ENCODE measurements at places on chromosomes 2 and 18. TPM values are rescaled to one million over a fixed set of nuclear protein-coding genes. Genes with fewer than 3 reads are reported as not detected.

GRCh38 chr2:115389024-115389423, 946.6 kb downstream of the DPP10 start:
- no peak for DNase-seq

- no peak for DNase-seq
Measured at GRCh38 chr2:105294844-105295481, 34.6 kb downstream of the TGFBRAP1 start.

Gene KCNF1
- not detected for total RNA-seq

DNA sequence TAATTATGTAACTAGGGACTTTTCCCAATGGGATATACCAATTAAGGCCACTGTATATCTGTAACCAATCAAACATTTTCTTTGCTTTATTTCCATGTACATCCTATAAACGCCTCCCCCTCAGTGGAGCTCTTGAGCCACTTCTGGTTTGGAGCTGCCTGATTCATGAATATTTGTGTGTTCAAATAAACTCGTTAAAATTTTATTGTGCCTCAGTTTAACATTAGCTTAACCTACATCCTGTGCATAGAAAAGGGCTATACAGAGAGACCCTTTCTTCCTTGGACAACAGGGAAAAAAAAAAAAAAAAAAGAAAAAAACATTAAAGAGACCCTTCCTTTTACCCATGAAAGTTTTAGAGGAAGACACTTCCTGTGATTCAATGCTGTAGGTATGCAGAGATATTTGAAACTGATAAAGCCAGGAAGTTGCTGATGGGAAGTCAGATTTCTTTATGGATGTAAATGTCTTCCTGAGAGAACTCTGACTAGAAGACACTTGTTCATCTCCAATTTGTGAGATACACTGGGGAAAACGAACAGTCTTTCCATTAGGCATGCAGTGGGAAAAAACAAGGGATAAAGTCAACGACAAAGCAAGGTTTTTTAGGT, 614.6 kb upstream of the SOX11 start:
- no peak for DNase-seq

- DNase-seq, result no peak
Measured at GRCh38 chr2:208074610-208075356, 49.5 kb upstream of the PLEKHM3 start.

Gene DNER
- total RNA-seq, result not detected

DNA sequence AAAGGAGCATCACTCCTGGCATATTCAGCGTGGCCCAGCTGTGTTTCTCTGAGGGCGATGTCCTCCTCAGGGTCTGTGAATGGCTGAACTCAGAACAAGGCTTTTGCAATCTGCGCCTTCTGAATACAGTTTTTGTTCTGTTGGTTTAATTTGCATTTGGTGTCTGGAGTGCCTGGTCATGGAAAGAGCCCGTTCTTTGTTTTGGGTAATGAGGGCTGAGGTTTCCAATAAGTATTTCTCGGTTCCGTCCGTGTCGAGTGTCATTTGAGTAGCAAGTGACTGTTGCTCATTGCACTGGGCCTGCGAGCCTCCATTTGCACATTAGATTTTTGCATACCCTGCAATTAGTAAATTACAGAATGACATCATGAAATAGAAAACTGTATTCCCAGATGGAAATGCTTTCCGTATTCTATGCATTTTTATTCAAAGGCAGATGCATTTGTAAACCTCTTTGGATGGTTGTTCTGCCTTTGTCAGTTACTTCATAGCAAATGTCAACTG, 57.3 kb downstream of the NEDD4L start:
- no peak for DNase-seq

DNA sequence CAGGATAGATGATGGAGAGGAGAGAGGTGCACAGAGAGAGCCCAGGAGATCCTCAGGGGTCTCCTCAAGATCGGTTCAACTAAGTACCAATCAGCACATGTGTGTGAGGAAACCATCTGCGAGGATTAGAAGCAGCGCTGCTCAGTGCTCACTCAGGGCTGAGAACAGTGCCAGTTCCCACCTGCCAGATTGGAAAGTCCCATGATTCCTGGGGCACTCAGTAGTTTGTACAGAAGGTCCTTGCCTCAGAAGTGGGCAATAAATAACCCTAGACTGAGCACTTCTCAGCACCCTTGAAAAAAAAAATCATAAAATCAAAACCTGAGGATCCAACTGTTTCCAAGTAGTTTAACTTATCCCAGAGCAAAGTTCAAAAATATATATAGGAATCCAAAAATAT, 53.8 kb downstream of the SEMA4F start:
- DNase-seq, result no peak

Gene MATN3
- 0.23 TPM for total RNA-seq

GRCh38 chr2:239275044-239275685, 125.7 kb downstream of the HDAC4 start:
- DNase-seq, result peak; percentile 79

DNA sequence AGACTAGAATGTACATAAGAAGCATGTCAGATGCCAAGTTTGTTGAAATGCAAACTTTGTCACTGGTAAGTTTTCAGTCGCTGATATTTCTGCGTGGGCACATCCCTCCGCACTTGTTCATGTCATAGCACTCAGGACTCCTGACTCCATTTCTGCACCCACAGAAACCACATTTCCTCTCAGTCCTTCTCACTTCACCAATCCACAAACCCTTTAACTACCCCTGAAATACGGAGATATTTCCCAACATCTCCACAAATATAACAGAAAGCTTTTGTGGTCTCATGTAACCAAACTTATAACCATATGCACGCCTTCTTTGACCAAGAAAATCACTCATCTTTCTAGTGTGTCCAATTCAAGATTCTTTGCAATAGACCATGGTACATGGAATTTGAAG, 276.9 kb upstream of the ERBB4 start:
- DNase-seq, result no peak
